ENCODE measurements at places on chromosomes 5 and 9.

DNA sequence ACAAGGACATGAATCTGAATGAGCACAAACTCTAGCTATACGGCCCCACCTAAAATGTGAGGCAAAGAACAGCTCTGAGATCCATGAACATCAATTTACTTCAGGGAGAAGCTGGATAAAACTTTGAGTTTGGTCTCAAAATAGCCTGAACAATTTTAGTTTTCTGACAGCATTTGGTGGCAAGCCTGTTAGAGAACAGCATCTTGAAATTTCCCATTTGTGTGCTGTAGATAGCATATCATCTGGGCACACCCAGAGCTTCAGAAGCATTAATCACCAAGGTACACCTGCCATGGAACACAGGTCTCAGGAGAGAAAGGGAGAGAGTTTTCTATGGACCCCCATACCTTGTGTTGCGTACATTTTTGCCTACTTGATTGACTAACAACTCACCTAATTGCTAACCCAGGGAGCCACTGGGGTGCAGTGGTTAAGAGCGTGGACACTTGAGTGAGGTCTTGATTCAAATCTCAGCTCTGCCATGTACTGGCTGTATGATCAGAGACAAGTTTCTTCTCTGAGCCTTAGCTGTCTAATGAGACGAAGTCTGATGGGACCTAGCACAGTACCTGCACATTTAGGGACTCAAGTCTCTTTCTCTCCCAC, 264.9 kb downstream of the PIK3R1 start:
- DNase-seq, result no peak

DNA sequence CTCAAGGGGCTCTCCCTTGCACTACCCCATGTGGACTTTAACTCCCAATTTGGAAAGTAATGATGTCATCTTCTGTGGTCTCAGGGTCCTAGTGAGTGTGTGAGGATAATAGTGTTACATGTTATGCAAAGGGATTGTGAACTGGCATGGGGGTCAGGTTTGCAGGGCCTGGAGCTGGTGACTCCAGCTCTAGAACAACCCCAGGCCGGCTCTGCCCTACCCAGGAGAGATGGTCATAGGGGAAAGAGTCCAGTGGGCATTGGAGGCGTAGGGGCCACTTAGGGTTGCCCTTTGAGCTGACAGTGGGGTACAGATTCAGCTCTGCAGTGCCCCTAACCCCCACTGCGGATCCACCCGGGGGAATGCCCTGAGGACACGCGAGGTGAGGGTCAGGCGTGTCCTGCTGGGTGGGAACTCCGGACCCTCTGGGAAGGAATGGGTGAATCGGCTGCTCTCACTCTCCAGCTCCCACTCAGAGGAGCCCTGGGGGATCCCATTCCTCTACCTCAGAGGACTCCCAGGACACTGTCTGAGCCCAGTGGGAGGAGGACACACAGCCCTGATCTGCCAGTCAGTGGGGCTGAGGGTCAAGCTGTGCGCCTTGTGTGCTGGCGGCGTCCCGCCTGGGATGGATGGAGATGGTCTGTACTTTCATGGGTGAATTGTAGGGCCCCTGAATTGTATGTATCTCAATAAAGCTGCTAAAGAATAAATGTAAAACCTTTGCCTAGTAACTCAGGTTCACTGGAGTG, 2.5 kb upstream of the NKD2 start:
- DNase-seq, result peak; percentile 35

GRCh38 chr9:107870927-107871680, 381.5 kb upstream of the KLF4 start:
- no peak for DNase-seq

GRCh38 chr5:107698286-107698685, 27.5 kb upstream of the EFNA5 start:
- DNase-seq, result no peak

DNA sequence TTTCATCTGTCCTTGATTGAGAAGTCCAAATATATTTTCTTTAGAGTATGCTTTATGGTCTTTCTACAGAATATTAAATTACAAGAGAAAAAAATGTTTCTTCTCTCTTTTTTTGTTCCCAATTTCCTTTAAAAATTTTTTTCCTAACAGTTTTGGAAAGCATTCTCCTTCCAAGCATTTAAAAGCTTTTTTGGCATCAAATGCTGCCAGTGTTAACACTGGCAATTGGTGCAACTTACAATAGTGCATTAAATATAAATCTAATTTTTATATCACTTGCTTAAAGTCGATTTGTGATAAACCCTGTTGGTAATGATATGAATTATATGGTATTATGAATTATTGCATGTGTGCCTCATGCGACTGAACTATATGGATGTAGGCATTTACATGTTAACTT, 165.9 kb upstream of the ELL2 start:
- no peak for DNase-seq

- DNase-seq, result no peak
Observed at GRCh38 chr9:78122631-78123030, 91.0 kb upstream of the GNAQ start.

DNA sequence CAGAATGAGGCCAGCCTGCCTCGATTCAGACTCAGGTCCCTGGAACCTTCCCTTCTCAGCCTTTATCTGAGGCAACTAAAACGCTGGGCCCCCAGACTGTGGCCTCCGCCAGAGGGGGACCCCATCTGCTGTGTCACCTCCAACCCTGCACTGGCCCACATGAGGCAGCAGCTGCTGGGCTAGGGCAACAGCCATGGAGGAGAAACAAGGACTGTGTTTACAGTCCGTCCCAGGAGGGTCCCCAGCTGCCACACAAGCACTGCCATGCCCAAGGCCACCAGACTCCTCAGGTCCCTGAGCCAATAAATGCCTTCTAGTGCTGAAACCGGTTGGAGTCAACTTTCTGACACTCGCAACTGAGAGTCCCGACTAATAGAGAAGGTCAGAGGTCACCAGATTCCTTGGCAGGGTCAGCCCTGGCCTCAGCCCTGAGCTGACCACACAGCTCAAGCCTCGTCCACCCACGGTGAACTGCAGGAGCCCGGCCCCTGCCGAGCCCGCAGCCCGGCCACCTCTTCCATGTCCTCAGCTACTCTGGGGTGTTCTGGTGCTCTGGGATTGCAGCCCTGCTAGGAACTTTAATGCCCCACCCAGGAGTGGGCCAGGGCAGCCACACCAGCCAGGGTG, 77.0 kb downstream of the ZNF354C start:
- no peak for DNase-seq

GRCh38 chr5:122405751-122406150, 93.7 kb downstream of the SNCAIP start:
- DNase-seq, result no peak

DNA sequence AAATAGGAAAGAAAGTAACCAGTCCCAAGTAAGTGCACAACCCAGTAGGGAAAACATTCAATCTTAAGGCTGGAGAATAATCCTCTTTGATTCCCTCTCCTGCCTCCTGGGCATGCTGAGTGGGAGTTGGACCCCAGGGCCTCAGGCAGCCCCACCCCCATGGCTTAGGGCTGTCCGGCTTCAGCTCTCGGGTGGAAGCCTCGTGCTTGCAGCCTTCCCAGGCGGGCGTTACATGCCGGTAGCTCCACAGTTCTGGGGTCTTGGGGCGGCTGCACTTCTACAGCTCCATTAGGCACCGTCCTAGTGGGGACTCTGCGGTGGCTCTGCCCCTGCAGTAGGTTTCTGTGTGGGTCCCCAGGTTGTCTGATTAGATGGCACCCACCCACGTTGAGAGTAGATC, 10.1 kb downstream of the GLIPR2 start:
- no peak for DNase-seq

DNA sequence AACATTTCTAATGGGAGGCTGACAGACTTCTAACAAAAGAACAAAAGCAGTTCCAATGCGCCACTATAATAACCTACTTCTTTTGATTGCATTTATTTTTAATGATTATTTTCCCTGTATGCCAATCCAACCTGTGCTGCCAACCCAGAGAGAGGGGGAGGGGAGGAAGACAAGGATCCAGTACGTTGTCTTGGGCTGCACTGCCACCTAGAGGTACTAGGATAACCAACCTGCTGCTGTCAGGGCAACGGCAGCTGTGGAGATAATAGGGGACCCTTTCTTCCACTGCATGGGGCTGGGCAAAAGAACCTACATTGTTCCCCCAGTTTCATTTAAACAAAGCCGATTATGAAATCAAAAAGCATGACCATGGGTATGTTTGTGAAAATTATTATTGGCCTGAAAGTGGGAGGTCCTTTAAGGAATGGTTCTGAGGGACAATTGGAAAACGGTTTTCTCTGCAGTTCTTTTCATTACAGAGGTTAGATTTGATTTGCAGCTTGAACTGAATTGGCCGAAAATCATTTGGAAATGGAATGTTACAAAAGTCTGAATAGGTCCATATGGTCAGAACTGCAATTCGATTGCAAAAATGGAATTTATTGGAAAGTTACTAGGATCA, 101.3 kb downstream of the RASEF start:
- DNase-seq, result peak; percentile 58

DNA sequence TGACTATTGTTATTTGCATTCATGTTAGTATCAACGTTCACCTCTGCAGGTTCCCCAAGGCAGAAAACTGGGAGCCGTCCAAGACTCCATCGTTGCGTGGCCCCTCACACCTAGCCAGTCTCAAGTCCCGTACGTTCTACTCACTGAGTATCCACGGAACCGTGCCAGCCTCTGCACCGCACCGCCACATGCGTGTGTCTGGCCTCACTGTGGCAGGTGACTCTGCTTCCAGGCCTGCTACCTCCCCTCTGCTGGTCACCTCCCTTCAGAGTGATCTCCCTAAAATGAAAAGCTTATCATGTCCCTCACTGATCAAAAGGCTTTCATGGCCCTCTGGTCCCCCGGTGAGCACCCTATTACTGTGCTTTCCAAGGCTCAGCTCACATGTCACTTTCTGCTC, 108.1 kb downstream of the GABBR2 start:
- DNase-seq, result no peak

DNA sequence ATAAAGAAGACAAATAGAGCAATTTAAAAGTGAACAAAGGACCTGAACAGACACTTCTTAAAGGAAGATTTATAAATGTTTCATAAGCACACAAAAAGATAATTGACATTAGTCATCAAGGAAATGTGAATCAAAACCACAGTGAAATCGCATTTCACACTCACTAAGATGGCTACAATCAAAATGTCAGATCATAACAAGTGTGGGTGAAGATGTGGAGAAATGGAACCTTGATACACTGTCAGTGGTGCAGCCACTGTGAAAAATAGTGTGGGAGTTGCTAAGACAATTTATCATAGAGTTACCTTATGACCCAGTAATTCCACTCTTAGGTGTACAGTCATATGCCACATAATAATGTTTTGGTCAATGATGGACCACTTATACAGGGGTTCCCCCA, 54.5 kb upstream of the HTR4 start:
- no peak for DNase-seq

DNA sequence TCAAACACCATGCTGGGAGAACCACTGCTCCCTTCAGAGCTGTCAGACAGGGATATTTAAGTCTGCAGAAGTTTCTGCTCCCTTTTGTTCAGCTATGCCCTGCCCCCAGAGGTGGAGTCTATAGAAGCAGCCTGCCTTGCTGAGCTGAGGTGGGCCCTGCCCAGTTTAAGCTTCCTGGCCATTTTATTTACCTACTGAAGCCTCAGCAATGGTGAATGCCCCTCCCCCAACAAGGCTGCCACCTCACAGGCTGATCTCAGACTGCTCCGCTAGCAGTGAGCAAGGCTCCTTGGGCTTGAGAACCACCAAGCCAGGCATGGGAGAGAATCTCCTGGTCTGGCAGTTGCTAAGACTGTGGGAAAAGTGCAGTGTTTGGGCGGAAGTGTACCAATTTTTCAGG, 205.5 kb upstream of the PTGER4 start:
- no peak for DNase-seq

DNA sequence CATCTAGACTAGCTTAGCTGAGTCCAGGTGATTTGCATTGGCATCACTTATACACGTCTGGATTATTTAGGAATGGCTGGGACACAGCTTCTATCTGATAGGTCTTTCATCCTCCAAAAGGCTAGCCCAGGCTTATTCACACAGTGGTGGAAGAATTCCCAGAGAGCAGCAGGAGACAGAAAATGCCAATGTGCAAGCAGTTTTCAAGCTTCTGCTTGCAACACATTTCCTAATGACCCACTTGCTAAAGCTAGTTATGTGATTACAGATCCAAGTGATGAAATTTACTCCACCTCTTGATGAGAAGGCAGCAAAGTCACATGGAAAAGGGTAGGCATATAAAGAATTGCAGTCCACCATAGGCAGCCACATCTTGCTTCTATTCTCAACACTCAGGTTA, 44.2 kb upstream of the MAST4 start:
- DNase-seq, result no peak

DNA sequence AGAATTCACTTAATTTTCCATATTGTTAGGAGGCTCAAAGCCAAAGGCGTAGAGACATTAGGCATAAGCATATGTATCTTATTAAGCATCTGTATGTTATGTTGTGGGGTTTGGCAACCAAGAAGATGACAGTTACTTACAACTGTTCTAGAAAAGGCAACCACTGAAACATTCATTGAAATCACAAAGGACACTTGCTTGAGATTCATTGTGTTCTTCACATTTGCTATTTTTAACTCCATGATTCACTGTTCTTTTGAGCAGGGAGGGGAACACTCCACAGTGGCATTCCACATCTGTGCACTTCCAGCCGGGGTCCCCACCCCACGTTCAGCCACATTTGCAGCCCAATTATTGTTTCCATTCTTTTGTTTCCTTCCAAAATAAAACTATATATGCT, 107.1 kb downstream of the PALM2AKAP2 start:
- DNase-seq, result no peak

GRCh38 chr5:146883511-146883910, 5.0 kb upstream of the PPP2R2B start:
- no peak for DNase-seq

- DNase-seq, result no peak
Observed at GRCh38 chr5:148880696-148881095, 54.3 kb downstream of the ADRB2 start.

GRCh38 chr9:29969856-29970647, 2396.8 kb upstream of the C9orf72 start:
- no peak for DNase-seq

GRCh38 chr5:145923405-145923804, 13.0 kb upstream of the SH3RF2 start:
- DNase-seq, result no peak

GRCh38 chr9:33125871-33126823, 41.0 kb downstream of the B4GALT1 start:
- DNase-seq, result peak; percentile 34

DNA sequence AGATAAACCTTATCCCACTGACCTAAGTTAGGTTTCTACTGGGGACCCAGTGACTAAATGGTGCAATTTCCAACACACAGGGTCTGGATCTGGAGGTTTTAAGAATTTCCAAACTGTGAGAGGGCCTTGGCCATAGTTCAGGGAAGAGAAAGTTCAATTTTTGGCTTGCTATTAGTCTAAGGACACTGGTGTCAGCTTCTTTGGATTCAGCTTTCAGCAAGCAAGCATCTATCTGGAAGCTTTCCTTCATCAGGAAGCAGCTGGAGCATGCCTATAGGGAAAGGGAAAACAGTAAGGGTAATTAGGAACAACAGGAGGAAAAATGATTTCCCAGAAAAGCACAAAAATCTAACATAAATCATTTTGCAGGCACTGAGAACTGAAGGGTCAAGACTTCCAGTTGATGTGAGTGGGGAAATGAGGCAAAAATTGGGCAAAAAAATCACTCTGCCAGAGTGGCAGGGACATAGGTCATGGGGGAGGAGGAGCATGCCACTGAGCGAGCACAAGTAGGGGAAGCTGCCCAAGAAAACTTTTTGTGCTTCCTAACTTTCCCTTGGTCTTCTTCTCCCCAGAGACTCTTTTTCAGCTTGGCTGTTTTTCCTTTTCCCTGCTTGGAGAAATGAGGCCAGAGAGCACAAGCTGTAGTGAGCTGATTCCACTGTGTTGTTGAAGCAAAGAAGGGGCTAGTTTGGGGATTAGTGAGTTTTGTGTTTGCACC, 299.6 kb downstream of the FGF10 start:
- no peak for DNase-seq
